NCI-H524 treated with DMSO at 0.1 percent for 48 hours (cell line): ENCODE measurements at places on chromosomes 3 and 15.
A peak's percentile ranks its signal among the peaks of the same experiment; 100 is the strongest.

- DNase-seq = no peak
Measured at GRCh38 chr3:45773072-45773471, 23.3 kb downstream of the SLC6A20 start.

DNA sequence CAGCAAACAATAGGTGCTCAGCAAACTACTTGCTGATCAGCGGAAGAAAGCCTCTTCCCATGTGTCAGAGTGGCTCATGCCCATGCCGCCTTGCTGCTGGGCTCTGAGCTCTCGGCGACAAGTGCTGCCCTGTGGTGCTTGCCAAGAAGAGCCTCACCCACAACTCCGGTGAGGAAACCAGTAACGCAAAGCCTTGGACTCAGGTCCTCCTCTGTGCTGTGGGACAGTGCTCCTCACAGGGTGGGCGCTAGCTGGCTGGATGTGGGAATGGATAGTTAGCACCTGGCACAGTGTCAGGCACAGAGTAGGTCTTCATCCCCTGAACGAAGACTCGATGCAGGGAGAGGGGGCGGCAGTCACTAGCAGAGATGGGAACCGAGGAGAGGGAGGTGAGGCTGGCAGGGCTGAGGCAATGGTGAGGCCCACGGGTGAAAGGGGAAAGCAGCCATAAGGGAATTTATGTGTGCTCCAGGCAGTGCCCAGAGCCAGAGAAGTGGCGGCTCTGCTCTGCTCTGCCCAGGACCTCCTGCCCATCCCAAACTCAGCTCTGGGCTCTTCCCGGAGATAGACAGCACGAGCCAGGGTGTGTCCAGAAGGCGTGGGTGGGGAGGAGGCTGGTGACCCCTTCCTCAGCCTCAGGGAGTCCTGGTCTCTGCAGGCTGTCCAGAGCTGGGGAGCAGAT is 55.7 kb downstream of the IQSEC1 start:
- no peak for DNase-seq

DNA sequence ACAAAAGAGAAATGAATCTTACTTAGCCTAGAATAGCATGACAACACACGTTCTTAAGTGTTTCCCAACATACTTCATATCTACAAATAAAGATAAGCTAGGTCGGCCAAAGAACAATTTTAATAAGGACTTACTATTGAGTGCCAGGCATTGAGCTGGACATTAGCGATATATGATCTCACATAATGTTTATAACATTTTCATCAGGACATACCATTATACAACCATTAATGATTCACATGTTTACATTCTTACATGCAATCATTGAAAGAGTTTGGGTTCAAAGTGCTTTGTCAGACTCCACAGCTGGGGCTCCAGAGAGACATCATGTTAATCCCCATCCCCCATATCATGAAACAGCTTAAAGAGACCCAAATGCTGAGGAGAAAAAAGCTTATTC is 189.0 kb downstream of the STT3B start:
- DNase-seq = no peak

- peak; percentile 75 for DNase-seq
Measured at GRCh38 chr3:128473180-128473519, 6.5 kb upstream of the DNAJB8 start.

DNA sequence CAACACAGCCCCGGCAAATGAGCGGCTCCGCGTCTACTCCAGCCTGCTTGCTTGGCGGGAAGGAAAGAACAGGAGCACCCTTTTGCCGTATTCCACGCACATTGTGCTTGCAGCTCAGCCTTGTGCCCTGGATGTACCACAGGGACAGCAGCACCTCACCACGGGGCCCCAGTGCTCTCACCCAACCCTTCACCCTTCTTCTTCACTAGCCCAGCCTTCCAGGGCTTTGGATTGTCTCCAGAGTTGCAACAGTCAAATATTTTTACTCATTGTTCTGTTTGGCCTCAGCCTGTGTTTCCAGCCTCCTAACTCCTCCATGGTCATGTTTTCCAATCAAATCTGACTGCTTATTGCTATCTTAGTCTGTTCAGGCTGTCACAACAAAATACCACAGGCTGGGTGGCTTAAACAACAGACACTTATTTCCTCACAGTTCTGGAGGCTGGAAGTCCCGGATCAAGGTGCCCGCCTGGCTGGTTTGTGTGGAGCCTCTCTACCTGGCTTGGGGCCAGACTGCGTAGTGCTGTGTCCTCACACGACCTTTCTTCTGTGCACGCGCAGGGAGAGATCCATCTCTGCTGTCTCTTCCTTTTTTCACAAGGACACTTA is 79.2 kb upstream of the ABHD17C start:
- peak; percentile 30 for DNase-seq

DNA sequence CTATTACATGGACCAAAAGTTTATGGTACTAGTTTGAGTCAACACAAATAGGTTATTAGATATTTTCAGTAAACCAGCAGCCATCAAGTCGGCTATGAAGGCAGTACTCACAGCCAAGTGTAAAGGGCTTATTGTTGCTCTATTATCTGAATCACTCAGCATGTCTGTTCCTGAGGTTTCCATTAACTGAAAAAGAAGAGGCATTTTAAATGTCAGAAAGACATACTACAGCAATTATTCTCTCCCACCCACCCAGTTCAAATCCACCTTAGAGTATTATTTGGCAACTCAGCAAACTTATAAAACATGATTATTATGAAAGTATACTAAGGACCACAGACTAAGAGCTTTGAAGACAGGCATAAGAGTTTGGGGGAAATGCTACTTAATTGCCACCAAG is 93.1 kb downstream of the BTD start:
- DNase-seq = no peak

DNA sequence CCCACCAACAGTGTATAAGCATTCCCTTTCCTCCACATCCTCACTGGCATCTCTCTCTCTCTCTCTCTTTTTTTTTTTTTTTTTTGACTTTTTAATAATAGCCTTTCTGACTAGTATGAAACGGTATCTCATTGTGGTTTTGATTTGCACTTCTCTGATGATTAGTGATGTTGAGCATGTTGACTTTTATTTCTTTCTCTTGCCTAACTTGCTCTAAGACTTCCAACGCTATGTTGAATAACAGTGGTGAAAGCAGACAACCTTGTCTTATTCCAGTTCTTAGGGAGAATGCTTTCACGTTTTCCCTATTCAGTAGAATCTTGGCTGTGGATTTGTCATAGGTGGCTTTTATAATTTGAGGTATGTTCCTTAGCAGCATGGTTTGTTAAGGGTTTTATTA is 249.4 kb upstream of the MDFIC2 start:
- no peak for DNase-seq

GRCh38 chr3:188829576-188829975 is 342.2 kb upstream of the TPRG1 start:
- DNase-seq = no peak

- DNase-seq = no peak
Measured at GRCh38 chr15:44018151-44018550, 176.9 kb downstream of the FRMD5 start.

DNA sequence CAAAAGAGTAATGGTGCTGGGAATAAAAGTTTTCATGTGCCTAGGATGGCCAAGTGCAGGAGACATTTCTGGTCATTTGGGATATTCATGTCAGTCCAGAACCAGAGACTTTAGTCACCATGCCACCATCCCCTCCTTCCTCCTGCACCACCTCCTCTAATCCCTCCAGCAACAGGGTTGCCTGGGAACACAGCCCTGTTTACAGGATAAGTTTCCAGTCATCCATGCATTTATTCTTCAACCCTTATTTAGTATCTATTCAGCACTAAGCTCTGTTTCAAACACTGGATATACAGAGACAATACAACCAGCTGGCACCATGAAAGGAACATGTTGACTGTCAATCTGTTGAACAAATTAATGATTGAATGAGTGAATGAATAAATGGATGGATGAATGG is 211.7 kb downstream of the CLSTN2 start:
- no peak for DNase-seq

- DNase-seq = no peak
Measured at GRCh38 chr15:94135486-94136147, 95.7 kb upstream of the MCTP2 start.

DNA sequence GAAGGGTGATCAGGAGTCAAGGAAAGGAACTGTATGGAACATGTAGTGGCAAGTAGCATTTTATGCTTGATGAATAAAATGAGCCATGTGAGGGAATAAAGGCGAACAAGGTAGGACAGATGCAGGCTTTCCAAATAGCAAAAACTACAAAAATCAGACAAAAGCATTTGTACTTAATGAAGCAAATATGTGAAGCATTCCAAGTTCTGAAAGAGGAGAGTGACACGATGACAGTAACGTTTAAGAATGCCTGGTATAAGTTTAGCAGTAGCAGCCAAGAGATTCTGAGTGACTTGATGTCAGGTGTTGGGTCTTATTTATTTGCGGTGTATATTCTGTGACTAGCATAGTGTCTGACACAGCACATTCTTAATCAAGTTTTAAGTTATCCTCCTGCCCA is 408.2 kb upstream of the RASGRP1 start:
- DNase-seq = no peak

DNA sequence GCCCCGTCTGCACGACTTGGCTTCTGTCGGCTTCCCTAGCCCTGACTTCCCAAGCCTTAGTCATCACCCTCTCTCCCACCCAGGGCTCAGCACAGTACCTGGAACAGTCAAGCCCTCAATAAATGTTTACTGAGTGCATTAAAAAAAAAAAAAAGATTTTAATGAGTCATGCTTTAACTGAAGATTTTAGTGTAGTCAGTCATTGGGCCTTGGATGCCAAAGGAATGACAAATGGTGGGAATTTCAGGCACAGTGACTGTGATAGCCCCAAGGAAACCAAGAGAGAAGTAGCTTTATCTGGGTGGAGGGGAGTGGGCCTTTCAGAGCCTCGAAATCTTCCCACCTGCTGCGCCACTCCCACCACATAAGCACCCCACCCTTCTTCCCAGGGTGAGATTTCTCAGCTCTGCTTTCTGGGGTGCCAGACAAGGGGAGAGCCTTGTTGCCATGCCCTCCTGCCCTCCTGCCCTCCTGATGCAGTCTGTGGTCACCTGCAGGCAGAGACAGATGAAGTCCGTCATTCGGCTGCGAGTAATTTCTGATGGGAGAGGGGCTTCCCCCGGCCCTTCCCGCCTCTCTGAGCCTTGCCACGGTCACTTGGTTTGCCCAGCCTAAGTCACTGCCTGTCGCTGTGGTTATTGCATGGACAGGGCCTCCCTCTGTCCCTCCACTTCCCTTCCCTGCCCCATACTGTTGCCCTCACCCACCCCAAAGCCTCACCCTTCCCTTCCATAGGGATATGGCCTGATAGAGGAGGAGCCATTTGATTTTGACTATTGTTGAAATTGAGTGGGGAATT is 41.8 kb downstream of the SMAD3 start:
- DNase-seq = no peak

DNA sequence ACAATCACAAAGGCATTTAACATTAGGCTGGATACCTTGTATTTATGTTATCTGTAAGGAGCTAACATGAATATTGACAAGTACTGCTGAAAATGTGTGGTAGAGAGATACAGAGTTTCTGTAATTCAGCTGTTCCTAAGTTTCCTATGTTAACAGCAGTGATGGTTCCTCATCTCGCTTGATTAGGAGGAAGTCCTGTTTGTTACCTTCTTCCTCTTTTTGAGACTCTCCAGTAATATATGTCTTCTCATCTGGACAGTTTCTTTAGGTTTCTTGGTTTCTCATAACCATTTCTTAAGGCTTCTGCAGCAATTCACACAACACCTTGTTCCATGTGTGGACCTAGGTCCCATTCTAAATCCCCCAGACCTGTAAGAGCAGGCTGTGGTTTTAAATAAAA is 11.4 kb upstream of the PEX5L start:
- DNase-seq = no peak

DNA sequence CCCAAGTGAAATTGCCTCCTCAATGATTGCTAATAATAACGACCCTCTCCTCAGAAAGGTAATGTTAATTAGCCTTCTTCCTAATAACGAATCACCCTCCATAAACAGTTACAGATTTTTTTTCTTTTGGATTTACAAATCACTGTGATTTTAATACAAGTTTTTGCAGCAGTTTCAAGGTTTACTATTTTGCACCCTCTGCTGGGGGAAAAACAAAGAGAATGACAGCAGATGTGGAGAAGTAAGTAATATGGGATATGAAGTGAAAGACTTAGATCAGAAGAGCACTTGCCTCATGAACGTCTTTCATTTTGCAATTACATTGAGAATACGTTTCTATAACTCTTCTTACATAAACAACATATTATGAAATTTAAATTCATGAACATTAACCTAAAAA is 16.1 kb upstream of the CNTN3 start:
- DNase-seq = no peak

GRCh38 chr3:184748219-184749135 is 36.6 kb upstream of the MAGEF1 start:
- peak; percentile 36 for DNase-seq

- DNase-seq = no peak
Measured at GRCh38 chr3:196506687-196507086, 3.1 kb upstream of the RNF168 start.

- no peak for DNase-seq
Measured at GRCh38 chr3:100545371-100545770, 53.0 kb downstream of the TMEM45A start.

DNA sequence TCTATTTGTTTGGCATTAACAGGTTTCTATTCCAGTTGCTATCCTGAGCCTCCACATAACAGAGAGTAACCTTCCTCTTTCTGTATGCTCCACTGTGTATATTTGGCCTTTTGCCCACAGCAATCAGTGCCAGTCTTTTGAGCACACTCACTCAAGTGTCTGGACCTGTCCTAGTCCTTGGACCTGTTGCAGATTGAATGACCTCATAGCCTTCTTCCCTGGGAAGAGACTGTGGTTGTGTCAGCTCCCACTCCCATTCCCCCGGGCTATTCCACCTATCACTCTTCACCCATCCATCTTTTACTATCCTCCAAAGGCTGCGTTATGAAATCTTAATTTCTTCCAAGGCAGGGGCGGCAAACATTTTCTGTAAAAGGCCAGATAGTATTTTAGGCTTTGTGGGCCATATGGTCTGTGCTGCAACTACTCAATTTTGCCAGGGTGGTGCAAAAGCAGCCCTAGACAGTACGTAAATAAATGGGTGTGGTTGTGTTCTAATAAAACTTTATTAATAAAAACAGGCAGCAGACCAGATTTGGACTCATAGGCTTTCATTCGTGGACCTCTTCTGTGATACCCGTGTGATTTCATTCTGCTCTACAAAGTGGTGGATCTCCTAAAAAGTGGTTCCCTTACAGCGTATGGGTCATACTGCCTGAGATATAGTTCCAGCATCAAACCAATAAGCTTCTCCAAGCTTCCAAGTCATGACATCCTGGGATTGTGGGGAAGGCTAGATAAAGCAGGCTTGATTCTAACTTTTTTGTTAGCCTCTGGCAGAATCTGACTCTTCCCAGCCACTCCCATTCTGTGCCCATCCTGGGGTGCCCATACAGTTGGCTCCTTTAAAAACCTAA is 57.4 kb downstream of the CDAN1 start:
- DNase-seq = no peak

- DNase-seq = no peak
Measured at GRCh38 chr3:130299531-130299930, 45.9 kb upstream of the COL6A5 start.

- no peak for DNase-seq
Measured at GRCh38 chr3:78799681-78800080, 968.1 kb downstream of the ROBO1 start.

GRCh38 chr15:76168237-76168984 is 108.6 kb downstream of the TMEM266 start:
- DNase-seq = peak; percentile 91

GRCh38 chr3:127691489-127691888 is 18.7 kb downstream of the ABTB1 start:
- no peak for DNase-seq
